CD8-positive, alpha-beta memory T cell (primary cell): ENCODE measurements at places on chromosomes 2 and 18. TPM values are rescaled to one million over a fixed set of nuclear protein-coding genes. Genes with fewer than 3 reads are reported as not detected.

Gene SPATS2L
- 22.2 TPM for total RNA-seq

Gene IL1RL2
- total RNA-seq, result 0.13 TPM

Gene SULT1C4
- total RNA-seq, result not detected

Gene FAP
- not detected for total RNA-seq

DNA sequence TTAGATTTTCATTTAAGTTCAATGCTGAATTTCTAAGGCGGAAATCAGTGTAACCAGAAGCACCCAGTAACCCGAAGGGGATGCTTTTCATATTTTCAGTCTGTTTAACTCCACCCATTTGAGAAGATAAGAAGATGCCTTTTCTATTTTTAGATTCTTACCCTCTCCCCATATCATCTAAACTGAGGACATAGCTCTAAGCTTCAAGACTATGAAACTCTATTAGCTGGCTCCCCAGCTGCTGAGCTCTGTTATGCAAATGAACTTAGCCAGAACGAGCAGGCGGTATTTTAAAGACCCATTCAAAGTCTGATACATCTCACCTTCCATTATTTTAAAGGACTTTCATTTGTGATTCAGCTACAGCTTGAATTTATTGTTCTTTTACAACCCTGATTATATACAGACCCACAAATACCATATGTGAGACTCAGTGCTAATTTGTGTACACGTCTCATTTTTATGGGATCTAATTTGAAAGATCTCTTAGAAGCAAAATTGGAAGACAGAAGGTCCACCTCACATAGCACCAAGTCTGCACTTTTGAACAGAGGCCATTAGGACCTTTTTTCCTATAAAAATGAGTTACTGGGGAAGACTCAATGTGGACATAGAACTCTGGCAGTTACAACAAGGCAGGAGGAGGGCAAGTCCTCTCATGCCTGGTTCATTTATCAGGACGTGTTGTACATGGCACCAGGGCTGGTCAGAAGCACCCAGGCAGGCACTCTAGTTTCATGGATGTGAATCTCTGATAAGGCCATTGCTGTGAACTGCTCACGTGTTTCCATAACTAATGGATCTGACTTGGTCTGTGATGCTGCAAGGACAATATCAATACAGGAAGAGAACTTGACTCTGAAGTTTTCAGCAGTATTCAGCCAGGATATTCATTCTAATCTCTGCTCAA is 16.3 kb downstream of the CDC42EP3 start:
- no peak overlapping the region for H3K27ac ChIP-seq
- DNase-seq, result no peak
- H3K36me3 ChIP-seq, result no peaks in the 10 kb centered on the region
- H3K27me3 ChIP-seq, result no peaks in the 10 kb centered on the region

DNA sequence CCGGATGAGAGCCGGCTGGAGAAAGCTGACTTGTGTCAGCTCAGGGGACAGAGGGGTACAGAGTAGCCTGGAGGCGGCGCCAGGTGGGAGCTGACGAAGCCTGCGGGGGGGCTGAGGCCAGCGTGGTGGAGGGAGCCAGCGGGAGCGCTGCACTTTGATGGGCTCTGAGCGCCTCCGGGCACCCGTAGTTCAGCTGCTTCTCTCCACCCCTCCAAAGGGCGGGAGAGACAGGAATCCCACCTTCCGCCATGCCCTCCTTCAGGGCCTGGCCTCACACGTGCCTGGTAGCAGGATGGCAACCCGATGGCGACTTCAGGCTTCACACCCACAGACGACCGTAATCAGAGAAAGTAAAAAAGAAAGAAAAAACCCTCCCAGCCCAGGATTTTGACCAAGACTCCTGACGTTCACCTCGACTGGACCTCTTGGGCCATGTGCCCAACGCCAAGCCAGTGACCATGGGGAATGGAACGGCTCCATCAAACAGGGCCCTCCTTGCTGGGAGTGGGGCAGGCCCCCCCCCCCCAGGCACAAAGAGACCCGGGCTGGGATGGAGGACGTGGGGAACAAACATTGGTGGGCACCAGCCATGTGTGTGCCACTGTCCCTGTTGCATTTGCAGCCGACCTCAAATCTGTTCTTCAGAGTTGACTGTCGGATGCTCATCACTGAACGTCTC is 60.7 kb upstream of the ASAP2 start:
- H3K27me3 ChIP-seq, result peaks cover 6% of the 10 kb centered on the region
- no peak overlapping the region for H3K27ac ChIP-seq
- DNase-seq, result no peak
- H3K4me1 ChIP-seq, result no peaks in the 10 kb centered on the region

DNA sequence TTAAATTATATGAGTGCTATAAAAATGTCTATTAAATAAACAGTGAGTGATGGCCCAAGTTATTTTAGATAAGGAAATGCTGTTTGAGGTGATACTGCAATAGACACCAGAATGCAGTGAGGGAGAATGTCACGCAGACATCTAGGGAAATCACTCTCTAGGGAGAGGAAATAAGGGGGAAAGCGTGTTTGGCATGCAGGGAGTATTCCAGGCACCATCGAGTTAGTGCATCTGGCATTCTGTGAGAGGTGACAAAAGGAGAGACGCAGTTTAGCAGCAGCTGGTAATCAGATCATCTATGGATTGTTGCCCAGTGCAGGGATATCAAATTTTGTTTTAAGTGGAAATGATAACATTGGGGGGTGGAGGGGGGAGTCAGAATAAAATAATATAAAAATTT is 175.4 kb upstream of the NETO1 start:
- no peaks in the 10 kb centered on the region for H3K27me3 ChIP-seq
- H3K36me3 ChIP-seq, result no peaks in the 10 kb centered on the region
- H3K4me1 ChIP-seq, result no peaks in the 10 kb centered on the region
- H3K4me3 ChIP-seq, result no peak overlapping the region
- DNase-seq, result no peak
- no peak overlapping the region for H3K27ac ChIP-seq

DNA sequence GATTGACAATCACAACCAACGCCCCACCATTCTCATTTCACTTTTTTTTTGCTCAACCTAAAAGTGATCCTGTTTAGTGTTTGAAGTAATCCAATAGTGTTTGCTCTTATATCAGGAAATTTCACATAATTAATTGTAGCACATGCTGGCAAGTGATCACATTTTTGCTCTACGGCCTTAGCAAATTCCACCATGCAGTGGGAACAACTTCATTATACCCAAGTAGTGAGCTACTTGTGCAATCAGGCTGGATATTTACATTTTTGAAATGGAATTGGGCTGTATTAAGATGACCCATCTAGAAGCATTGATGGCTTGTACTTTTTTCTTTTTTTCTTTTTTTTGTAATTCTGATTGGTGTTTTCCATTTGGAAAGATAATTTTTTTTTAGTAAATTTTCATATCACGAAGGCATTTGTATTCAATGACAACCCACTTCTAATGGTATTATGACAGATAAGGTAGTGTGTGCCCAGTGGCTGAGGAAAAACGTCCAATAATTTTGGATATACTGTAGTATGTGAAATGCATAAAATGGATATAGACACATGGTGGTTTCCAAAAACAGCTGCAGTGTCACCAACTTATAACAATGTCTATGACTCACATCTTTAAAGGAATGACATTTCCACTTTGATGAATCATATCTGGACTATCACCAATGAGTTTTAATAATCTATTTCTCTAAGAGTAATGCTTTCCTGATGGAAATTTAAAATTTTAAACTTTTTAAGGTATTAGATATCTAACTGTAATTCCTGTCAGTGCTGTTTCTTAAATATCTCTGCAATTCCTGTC is 130.6 kb downstream of the COL6A3 start:
- no peaks in the 10 kb centered on the region for H3K27me3 ChIP-seq
- no peak for DNase-seq
- no peak overlapping the region for H3K27ac ChIP-seq
- H3K36me3 ChIP-seq, result no peaks in the 10 kb centered on the region
- no peaks in the 10 kb centered on the region for H3K4me1 ChIP-seq
- no peak overlapping the region for H3K4me3 ChIP-seq

- H3K27ac ChIP-seq, result no peak overlapping the region
- peaks cover 22% of the 10 kb centered on the region for H3K4me1 ChIP-seq
- H3K27me3 ChIP-seq, result no peaks in the 10 kb centered on the region
- peaks cover 29% of the 10 kb centered on the region for H3K36me3 ChIP-seq
- no peak for DNase-seq
- no peak overlapping the region for H3K4me3 ChIP-seq
Observed at GRCh38 chr18:63405986-63406385, 16.3 kb downstream of the VPS4B start.

- no peaks in the 10 kb centered on the region for H3K4me1 ChIP-seq
- H3K36me3 ChIP-seq, result no peaks in the 10 kb centered on the region
- no peaks in the 10 kb centered on the region for H3K27me3 ChIP-seq
- no peak for DNase-seq
Observed at GRCh38 chr2:56113382-56113975, 70.3 kb upstream of the CCDC85A start.

DNA sequence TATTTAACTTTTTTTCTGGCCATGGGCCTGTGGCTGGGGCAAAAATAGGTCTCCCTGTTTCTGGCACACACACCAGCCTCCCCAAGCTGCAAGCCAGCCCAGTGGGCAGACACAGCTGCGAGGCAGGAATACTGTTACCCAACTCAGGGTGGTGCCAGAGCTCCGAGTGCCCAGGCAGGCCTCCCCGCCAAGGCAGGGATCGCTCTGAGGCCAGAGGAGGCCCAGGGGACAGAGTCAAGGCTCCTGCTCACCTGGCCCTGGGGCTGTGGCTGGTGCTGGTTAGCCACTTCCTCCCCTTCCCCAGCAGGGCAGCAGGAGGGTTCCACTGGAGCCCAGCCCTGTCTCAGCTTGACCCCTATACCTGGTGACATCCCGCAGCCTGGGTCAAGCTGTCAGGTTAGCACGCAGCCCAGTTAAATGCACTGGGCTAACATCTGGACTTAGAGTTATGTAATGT is 67.1 kb upstream of the EPAS1 start:
- no peak overlapping the region for H3K4me3 ChIP-seq
- peaks cover 17% of the 10 kb centered on the region for H3K4me1 ChIP-seq
- no peak overlapping the region for H3K27ac ChIP-seq
- no peaks in the 10 kb centered on the region for H3K36me3 ChIP-seq
